NCI-H1092 treated with DMSO at 0.1 percent for 48 hours (cell line): ENCODE measurements at places on chromosomes 7 and 10.

GRCh38 chr7:111380945-111381344 is 181.3 kb downstream of the IMMP2L start:
- DNase-seq: no peak

GRCh38 chr10:102946992-102947391 is 28.9 kb downstream of the CNNM2 start:
- no peak for DNase-seq

- DNase-seq: no peak
These were observed 77.6 kb upstream of the PPP1R3A start for GRCh38 chr7:113996405-113996804.

DNA sequence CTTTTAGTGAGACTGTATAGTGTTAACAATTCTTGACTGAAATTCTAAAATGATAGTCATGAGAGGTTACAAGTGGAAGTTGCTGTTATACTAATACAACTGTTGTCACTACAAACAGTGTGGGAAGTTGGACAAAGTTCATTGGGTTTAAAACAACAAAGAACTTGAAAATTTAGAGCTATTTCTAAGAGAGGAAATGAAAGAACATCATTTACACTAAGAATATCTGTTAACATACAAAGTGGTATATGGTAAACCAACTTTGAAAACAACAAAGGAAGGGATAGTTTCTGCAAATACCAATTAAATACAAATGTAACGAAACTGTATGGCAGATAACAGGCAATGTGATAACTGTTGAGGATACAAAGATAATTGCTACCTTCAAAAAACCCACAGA is 11.6 kb downstream of the MTPN start:
- DNase-seq: no peak

GRCh38 chr7:17404006-17404405 is 105.6 kb downstream of the AHR start:
- no peak for DNase-seq

GRCh38 chr7:73628504-73628903 is 4.2 kb upstream of the MLXIPL start:
- DNase-seq: no peak

DNA sequence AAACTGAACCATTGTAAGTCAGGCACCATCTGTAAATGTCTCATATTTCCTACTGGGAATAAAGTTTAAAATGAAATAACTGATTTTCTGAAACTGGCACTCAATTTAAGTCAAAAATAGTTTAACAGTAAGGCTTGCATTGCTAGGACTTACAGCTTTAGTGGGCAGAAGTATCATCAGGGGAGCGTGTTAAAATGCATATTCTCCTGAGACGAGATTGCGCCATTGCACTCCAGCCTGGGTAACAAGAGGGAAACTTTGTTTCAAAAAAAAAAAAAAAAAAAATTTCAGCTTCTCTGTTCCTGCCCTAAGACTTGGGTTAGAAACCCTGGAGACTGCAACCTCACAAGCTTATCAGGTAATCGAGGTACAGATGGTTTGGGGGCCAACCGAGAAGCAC is 65.4 kb downstream of the UBE3C start:
- no peak for DNase-seq
